ENCODE measurements at places on chromosomes 2 and 18. TPM values are rescaled to one million over a fixed set of nuclear protein-coding genes. Genes with fewer than 3 reads are reported as not detected.

- DNase-seq, result no peak
These were observed 2.6 kb downstream of the BAZ2B start for GRCh38 chr2:159613651-159614285.

- no peak for DNase-seq
These were observed 386.3 kb downstream of the PARD3B start for GRCh38 chr2:204931562-204931961.

The PDCL3 gene
- total RNA-seq, result 42.6 TPM

The SATB2 gene
- 0.27 TPM for total RNA-seq

The DSG4 gene
- total RNA-seq, result not detected

The MROH2A gene
- not detected for total RNA-seq
